Calu3 (cell line): ENCODE measurements at places on chromosomes 2 and 18. TPM values are rescaled to one million over a fixed set of nuclear protein-coding genes. Genes with fewer than 3 reads are reported as not detected.

ALPI gene
- not detected in 2 replicates for total RNA-seq

EPAS1 gene
- total RNA-seq: 18.5 and 28.1 TPM in 2 replicates

LOXHD1 gene
- total RNA-seq: not detected in 2 replicates

MYCN gene
- 5.5 and 8.7 TPM in 2 replicates for total RNA-seq

LRP2 gene
- 0.49 and 0.66 TPM in 2 replicates for total RNA-seq

FBLN7 gene
- total RNA-seq: 0.27 and 0.73 TPM in 2 replicates

ITPRID2 gene
- total RNA-seq: 375 and 411 TPM in 2 replicates

REG1B gene
- total RNA-seq: not detected in 2 replicates

MORN2 gene
- 12.9 and 15.1 TPM in 2 replicates for total RNA-seq

ABCB11 gene
- total RNA-seq: 1.3 and 2.1 TPM in 2 replicates

CIB4 gene
- not detected in 2 replicates for total RNA-seq

CPS1 gene
- 0.80 and 1.1 TPM in 2 replicates for total RNA-seq

RAX gene
- total RNA-seq: not detected in 2 replicates

CDCA7 gene
- 39.0 and 48.2 TPM in 2 replicates for total RNA-seq
